ENCODE measurements at places on chromosomes 16 and 17. TPM values are rescaled to one million over a fixed set of nuclear protein-coding genes. Genes with fewer than 3 reads are reported as not detected.

The PPM1E gene
- 0.46 TPM for total RNA-seq

- no peak for DNase-seq
Observed at GRCh38 chr17:79997011-79997660, 38.5 kb downstream of the TBC1D16 start.

The HOXB8 gene
- total RNA-seq, result not detected

DNA sequence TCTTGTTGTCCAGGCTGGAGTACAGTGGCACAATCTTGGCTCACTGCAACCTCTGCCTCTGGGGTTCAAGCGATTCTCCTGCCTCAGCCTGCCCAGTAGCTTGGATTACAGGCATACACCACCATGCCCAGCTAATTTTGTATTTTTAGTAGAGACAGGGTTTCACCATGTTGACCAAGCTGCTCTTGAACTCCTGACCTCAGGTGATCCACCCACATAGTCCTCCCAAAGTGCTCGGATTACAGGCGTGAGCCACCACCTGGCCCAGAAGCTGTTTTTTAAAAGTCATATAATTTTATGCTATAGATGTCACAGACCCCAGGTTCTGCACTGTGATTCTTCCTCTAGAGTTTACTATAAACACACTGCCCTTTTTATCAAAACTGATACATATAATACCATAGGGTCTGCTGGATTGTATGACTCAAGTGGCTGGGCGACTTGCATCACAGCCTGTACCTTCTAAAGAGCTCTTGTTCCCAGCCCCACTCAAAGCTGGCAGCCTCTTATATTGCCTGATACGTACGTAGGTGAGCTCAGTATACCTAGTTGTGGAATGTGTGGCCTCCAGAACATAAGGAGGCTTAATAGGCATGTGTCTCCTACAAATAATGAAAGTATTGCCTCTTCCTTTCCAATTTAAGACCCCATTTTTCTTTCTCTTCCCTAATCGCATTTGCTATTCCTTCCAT lies 295.8 kb downstream of the ZFHX3 start:
- DNase-seq, result no peak

DNA sequence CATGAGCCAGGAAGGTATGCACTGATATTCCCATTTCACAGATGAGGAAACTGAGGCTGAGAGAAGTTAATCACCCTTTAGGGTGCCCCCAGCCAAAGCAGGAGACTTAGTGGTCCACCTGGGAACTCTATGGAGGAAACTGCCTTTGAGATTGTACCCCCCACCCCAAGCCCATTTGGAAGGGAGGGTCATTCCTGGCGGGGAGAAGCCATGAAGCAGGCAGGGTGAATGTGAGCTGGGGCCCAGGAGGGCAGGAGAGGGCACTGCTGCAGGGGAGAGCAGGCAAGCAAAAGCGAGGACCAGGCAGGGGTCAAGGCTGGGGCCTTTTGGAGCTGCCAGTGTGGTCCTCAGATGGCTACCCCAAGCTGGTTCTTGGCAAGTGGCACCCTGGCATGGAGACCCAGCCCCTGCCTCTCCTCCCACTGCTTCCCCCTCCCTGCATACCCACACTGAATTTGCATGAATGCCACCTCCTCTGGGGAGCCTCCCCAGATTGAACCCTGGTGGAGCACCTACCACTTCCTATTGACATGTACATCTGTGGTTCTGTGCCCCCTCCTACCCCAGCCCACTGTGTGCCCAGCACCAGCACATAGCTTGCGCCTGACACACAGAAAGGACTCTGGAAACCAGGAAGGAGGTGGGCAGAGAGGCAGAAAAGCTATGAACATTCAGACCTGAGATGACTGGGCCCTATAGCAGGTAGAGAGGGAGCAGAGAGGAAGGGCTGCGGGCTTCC lies 965 bp upstream of the TMC6 start:
- no peak for DNase-seq

DNA sequence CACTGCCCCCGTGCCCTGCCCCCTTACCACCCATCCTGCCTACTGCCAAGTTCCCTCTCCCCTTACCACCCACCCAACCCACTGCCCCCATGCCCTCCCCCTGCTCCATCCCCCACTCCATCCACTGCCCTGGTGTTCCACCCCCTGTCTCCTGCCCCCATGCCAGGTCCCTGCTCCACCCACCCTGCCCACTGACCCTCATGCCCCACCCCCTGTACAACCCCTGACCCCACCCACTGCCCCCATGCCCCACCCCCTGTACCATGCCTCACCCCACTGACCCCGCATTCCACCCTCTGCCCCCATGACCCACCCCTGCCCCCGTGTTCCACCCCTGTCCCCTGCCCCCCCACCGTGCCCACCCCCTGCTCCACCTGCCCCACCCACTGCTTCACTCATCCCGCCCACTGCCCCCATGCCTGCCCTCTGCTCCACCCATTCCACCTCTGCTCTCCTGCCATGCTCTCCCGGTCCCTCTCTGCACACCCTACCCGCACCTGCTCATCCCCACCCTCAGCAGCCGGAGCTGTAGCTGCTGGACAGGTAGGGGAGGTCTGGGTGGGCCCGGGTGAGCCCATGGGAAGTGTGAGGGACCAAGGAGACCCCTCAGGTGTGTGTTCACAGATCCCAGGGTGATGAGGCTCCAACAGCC lies 7.4 kb upstream of the FN3KRP start:
- no peak for DNase-seq

DNA sequence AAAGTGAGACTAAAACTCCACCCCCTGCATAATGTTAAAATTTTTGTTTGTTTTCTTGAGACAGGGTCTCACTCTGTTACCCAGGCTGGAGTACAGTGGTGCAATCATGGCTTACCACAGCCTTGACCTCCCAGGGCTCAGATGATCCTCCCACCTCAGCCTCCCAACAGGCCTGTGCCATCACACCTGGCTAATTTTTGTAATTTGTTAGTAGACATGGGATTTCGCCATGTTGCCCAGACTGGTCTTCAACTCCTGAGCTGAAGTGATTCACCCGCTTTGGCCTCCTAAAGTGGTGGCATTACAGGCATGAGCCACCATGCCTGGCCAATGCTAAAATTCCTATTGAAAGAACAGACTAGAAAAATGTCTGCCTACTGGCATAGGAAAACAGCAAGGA lies 103.8 kb downstream of the TRIM37 start:
- DNase-seq, result no peak

DNA sequence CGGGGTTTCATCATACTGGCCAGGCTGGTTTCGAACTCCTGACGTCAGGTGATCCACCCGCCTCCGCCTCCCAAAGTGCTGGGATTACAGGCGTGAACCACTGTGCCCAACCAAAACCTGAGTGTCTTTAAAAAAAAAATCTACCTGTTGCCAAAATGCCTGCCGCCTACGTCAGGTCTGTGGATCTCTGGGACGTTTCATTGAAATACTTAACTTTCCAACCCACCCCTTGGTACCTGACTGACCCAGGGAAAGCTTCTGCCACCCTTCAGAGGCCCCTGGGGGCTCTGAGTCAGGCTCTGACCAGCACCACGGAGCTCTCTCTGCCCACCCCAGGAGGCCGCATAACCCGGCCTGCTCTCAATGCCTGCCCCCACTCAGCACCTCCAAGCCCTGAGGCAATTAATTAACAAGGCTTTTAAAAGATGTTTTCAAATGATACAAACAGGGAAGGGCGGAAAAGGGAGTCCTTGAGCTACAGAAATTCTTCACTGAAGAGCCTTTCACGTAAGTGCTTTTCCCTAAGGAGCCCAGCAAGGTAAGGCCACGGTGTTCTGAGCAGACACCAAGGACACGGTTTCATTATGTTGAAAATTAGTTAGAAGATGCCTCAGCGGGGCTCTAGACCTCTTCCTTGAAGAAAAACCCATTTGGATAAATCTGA lies 29.3 kb upstream of the GSG1L start:
- DNase-seq, result no peak

DNA sequence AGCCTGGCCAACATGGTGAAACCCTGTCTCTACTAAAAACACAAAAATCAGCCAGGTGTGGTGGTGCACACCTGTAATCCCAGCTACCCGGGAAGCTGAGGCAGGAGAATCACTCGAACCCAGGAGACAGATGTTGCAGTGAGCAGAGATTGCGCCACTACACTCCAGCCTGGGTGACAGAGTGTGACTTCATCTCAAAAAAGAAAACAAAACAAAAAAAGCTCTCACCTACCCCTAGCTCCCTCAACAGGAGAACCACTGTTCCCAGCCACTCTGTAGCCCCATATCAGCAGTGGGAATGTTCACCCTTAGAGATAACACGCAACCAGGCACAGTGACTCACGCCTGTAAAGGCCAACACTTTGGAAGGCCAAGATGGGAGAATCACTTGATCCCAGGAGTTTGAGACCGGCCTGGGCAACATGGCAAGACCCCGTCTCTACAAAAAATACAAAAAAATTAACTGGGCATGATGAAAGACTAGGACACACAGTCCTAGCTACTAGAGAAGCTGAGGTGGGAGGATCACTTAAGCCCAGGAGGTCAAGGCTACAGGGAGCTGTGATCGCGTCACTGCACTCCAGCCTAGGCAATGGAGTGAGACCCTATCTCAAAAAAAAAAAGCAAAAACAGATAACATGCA lies 5.4 kb downstream of the TMC8 start:
- no peak for DNase-seq

DNA sequence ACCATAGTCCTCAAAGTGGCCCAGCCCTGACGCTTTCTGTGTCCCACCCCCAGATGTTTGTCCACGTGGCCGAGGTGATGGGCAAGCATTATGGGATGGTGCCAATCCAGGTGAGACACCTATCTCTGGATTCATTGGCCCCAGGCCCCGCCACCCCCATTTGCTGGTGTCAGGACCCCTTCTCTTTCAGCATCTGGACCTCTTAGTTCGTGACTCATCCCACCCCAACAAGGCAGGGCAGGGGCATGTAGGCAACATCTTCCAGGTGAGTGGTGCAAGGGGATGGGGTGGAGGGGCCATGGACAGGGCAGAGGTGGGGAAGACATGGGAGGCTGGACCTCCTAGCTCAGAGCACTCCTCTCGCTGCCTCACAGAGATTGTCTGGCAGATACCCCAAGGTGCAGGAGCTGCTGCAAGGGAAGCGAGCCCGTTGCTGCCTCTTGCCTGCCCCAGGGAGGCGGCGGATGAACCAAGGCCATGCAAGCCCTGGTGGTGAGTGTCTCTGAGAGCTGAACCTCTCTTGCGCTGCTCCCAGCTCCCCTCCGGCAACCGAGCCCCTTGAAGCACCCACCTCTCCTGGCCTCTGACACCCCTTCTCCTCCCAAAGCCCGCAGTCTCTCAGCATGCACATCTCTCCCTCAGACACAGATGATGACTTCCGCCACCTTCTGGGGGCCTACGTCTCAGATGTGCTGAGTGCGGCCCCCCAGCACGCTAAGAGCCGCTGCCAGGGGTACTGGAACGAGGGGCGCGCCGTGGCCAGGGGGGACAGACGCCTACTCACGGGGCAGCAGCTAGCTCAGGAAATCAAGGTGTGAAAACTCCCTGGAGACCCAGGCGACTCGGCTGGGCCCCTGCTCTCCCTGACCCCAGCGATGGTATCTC lies 3.6 kb downstream of the RNF112 start:
- DNase-seq, result no peak

DNA sequence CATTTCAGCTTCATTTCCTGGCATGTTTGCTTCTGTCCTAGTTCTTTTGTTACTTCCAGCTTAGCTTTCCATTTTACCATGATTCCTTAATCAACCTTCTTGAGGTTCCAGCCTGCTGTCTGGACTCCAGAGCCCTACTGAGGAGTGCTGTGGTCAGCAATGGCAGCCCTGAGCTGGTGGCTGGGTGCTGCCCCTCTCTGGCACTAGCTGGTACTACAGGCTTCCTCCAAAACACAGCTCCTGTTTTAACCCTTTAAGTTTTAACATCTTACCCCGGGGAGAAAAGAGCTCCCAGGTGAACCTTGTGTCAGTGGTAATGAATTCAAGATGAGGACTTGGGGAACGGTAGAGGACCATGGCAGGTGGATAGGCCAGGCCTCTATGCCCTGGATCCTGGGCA lies 395.5 kb downstream of the TMEM114 start:
- no peak for DNase-seq

The MARCHF10 gene
- 0.77 TPM for total RNA-seq

DNA sequence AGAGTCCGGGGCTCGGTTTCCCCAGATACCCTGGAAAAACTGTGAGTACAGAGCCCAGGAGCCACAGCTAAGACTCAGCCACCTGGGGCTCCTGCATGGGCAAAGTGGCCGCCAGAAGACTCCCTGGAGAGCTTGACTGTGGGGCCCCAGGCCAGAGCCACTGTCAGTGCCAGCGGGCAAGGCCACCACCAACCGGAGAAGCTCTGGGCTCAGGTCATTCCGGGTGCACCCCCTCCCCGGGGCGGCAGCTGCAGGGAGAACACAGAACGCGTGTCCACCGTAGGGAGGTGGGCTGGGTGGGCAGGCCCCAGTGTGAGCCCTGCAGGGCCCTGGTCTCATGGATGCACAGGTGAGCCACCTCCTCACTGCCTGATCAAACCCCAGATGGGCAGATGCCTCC lies 22.3 kb upstream of the RBFOX3 start:
- no peak for DNase-seq

DNA sequence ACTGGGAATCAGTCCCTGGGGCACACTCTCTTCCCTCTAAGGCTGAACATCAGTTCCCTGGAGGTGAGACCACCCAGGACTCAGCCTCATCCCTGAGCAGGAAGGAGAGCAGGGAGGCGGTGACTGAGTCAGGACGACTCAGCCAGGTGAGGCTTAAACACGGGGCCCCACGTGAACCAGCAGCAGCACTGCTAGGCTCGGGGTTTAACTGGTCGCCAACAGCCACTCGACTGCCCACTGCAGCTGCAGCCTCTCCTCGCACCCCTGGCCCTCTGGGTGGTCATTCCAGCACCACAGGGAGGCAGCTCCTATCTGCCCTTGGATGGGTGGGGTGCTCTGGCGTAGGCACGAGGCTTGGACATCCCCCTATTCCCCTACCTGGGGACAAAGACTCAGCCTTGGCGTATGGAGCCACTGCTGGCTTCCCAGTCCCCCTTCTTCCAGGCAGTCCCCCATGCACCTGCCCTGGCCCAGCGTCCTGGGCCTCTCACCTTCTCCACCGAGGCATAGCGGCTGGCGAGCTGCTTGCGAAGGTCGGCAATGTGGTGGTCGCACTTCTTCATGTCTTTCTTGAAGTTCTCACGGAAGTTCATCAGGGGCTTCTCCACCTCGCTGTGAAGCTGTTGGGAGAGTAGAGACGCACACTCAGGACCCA lies 21.2 kb upstream of the RCVRN start:
- DNase-seq, result no peak

DNA sequence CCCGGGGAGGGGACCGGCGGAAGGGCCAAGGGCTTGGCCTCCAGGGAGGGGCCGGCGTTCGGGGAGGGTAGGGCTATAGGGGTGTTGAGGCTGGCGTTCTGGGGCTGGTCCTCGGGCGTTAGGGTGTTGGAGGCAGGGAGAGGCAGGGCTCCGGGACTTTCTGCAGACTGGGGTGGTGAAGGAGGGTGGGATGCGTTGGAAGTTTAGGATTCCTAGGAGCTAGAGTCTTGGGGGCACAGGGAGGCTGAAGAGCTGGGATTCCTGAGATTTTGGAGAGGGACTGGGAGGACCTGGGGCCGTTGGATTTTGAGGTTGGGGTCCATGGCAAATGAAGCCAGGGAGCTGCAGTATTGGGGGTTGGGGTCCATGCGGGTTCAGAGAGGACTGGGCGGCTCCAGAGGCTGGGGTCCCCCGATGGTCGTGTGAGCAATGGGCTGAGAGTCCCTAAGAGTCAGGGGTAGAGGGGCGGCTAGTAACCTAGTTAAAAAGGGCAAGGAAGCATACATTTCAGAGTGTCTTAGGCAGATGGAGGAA lies 740 bp downstream of the NFATC2IP start:
- no peak for DNase-seq

- DNase-seq, result no peak
Observed at GRCh38 chr16:2775765-2776499, 1.1 kb downstream of the ELOB start.

The GPR142 gene
- not detected for total RNA-seq

The HBA2 gene
- total RNA-seq, result 1.3 TPM
